ENCODE measurements at places on chromosomes 2 and 18. TPM values are rescaled to one million over a fixed set of nuclear protein-coding genes. Genes with fewer than 3 reads are reported as not detected.

The TOGARAM2 gene
- not detected for total RNA-seq

- H3K27me3 ChIP-seq, result peaks cover 11% of the 10 kb centered on the region
- no peak overlapping the region for H3K4me3 ChIP-seq
- DNase-seq, result no peak
- no peaks in the 10 kb centered on the region for H3K4me1 ChIP-seq
These were observed 10.3 kb downstream of the EDAR start for GRCh38 chr2:108978709-108979111.

GRCh38 chr18:77170890-77171410 is 38.4 kb upstream of the MBP start:
- no peak for DNase-seq
- peaks cover 8% of the 10 kb centered on the region for H3K4me1 ChIP-seq
- no peaks in the 10 kb centered on the region for H3K27me3 ChIP-seq
- H3K27ac ChIP-seq, result no peak overlapping the region
- no peak overlapping the region for H3K4me3 ChIP-seq

DNA sequence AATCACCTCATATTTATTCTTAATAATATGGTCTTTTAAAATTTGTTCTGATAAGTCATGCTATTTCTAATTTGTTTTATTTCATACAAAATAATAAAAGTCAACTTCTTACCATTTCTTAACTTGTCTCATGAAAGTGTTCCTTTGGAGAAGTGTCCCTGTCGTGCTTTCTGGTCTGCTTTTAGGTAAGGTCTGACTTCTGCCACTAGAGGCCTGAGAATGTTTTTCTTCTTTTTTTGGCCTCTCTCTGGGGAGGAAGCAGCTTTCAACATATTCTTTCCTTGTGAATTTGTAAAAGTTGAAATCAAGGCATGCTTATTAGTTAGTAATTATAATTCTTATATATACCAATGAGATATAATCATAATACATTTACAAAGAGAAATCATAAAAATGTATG is 39.4 kb downstream of the MAP2 start:
- H3K27me3 ChIP-seq, result no peaks in the 10 kb centered on the region
- peaks cover 10% of the 10 kb centered on the region for H3K36me3 ChIP-seq
- H3K4me3 ChIP-seq, result no peak overlapping the region
- H3K4me1 ChIP-seq, result peaks cover 3% of the 10 kb centered on the region

DNA sequence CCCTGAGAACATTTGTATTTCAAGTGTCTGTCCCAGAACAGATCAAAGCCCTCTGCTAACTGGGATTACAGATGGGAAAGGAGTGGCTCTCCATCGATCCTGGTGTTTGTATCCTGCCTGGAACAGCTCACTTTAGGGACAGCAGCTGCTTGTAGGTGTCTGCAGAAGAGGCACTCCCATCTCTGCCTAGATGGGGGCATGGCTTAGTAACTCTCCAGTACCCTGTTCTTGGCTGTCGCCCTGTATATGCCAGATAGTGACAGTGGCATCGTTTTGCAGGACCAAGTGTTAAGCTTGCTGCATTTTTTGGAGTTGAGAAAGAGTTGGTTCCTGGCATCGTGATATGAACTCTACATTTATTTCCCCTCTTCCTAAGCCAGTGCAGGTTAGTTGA is 189.9 kb downstream of the SH3RF3 start:
- H3K27ac ChIP-seq, result no peak overlapping the region
- no peaks in the 10 kb centered on the region for H3K27me3 ChIP-seq
- DNase-seq, result no peak
- peaks cover 24% of the 10 kb centered on the region for H3K4me1 ChIP-seq
- H3K36me3 ChIP-seq, result no peaks in the 10 kb centered on the region
- H3K4me3 ChIP-seq, result no peak overlapping the region

DNA sequence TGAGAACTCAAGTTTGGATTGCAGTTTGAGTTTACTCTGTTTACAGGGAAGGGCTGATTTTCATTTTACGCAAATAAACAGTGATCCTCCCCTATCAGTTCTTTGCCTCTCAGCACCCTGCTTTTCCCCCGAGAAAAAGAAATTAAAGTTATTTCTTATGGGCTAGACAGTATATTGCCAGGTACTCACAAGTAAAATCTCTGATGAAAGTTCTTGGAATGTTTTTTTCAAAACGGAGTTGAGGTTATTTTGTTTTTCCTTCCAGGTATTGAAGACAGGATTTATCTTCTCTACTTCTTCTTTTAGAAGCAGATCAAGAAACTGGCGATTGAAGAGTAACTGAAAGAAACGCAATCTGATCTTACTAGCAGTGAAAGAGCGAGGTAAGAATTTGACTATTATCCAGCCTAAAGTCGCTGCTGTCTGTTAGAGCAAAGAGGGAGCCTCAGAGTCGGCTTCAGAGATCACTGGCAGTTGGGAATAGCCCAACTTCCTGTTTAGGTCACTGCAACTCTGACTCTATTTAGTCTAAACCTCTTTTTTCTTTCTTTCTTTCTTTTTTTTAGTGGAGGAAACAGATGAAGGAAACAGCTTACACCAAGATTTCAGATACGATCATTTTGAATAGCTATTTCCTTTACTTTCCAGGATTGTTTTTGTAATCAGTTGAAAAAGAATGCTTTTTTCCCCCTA is at the start of gene TFPI:
Gene TFPI (minus strand): TSS at position 425 of the 693 bp plus-strand sequence. CDS start 50,667 bp downstream, outside the sequence.
- H3K36me3 ChIP-seq, result peaks cover 3% of the 10 kb centered on the region
- H3K27ac ChIP-seq, result peak within 1 kb of the TSS; percentile 93
- H3K4me1 ChIP-seq, result peaks cover 17% of the 10 kb centered on the region
- no peak for DNase-seq
- H3K27me3 ChIP-seq, result no peaks in the 10 kb centered on the region

GRCh38 chr18:13371689-13372418 is 153.3 kb downstream of the LDLRAD4 start:
- no peak for DNase-seq
- H3K36me3 ChIP-seq, result no peaks in the 10 kb centered on the region
- no peak overlapping the region for H3K27ac ChIP-seq
- peaks cover 7% of the 10 kb centered on the region for H3K4me1 ChIP-seq
- peaks cover under 1% of the 10 kb centered on the region for H3K27me3 ChIP-seq

The PLEKHH2 gene
- 2.1 TPM for total RNA-seq

- no peaks in the 10 kb centered on the region for H3K36me3 ChIP-seq
- H3K4me3 ChIP-seq, result no peak overlapping the region
- no peaks in the 10 kb centered on the region for H3K27me3 ChIP-seq
- H3K4me1 ChIP-seq, result no peaks in the 10 kb centered on the region
These were observed 122.3 kb downstream of the PLCL1 start for GRCh38 chr2:197926673-197927072.

The HOXD9 gene
- not detected for total RNA-seq

The TUBB8B gene
- total RNA-seq, result not detected

DNA sequence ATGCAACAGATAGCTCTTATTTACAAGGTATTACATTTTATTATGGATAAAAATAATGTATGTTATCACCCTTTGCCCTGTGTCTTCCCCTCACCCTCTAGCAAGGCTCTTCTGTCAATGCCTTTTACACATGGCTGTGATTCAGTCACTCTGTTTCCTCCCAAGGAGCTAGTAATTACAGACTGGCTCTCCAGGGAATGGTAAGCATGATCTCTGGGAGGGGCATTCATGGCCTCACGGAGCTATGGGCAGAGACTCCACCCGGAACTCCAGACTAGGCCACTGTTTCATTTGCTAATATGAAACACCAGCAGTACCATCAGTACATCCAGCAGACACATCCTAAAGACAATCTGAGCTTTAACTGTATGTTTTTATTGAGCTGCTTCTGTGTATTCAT is 410.9 kb upstream of the CYRIA start:
- peaks cover 7% of the 10 kb centered on the region for H3K36me3 ChIP-seq
- no peak for DNase-seq
- H3K4me3 ChIP-seq, result no peak overlapping the region
- H3K27ac ChIP-seq, result no peak overlapping the region

DNA sequence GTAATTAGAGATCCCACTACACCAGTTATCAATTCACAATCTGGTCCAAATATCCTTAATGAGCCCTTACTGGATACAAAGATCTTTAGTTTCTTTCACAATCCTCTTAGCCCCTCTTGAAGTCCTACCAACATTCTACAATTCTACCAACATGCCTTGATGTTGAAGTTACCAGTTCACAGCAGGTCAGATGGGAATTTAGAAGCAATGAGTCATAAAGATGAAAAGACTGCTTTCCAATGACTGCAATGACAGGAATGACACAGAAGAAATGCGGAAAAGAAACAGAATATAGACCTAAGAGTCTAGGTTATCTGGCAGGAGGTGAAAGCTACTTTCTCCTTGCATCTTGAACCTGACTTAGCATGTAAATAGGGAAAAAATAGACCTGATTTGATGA is 24.5 kb downstream of the RTTN start:
- no peak overlapping the region for H3K27ac ChIP-seq
- DNase-seq, result no peak
- no peaks in the 10 kb centered on the region for H3K4me1 ChIP-seq
- no peaks in the 10 kb centered on the region for H3K27me3 ChIP-seq
- H3K4me3 ChIP-seq, result no peak overlapping the region
- H3K36me3 ChIP-seq, result peaks cover 17% of the 10 kb centered on the region

DNA sequence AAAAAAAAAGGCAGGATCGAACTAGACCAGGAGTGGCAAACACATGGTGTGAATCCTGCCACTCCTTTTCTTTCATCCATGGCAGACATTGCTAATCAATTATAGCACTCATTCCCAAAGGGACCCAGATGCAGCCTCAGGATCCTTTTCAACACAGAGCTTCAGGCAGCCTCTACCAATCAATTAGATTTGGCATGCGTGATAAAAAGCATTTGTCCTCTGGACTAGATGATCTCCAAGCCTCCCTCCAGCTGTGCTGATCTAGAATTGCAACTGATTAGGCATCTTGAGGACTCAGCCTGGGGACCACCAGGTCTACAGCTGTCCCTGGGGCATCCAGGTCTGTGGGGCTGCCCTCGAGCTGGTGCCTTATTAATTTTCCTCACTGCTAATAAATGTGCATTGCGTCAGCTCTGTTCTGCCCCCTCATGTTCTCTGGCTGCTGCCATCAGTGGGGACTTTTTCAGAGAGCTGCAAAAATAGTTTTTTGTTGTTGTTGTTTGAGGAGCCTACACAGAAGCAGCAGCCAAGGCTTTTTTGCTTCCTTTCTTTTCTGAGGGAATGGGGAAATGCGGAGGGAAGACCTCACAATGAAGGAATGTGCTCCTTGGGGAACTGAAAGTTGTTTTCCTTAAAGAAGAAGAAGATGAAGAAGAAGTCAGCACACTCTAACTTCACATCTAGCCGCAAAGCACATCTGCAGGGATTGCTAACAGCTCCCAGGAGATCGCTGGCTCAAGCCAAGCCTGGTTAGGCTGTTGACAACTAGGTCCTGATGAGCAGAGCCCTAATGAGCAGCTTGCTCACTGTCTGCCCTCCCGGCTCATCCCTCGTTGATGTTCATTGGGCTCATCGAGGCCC is 8.8 kb upstream of the ATOH8 start:
- H3K4me1 ChIP-seq, result peaks cover 50% of the 10 kb centered on the region
- H3K27ac ChIP-seq, result no peak overlapping the region
- peaks cover 9% of the 10 kb centered on the region for H3K27me3 ChIP-seq
- no peak for DNase-seq
- H3K36me3 ChIP-seq, result no peaks in the 10 kb centered on the region

The MALL gene
- total RNA-seq, result 0.79 TPM

The VWC2L gene
- total RNA-seq, result 0.23 TPM

DNA sequence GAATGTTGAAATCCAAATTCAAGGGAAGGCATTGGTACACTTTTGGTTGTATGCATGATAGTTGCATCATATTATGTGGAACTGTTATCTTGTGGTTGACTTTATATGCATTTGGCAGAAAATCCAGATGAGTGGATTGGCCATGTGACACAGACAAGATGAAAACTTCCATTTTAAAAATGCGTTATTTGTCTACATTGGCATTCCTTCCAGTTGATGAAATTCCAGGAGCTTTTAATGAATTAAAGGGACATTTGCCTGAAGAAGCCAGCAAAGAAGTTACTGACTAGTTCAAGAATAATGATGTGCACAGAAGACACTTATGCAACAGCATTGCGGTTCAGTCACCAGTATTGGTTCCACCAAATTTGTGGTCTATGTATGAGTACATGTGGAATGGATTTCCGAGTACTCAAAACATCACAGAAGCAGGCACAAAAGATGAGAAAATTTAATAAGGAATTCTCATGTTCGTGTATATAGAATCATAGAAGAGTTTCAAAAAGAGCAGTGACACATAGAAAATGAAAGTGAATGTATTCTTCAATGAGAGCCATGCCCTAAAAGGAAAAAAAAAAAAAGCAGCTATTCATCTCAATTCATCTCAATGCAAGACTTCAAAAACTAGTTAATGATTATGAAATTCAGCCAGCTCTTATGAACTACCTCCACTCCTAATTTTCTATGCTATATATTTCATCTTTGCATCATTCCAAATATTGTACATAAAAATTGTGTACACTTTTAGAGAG is 232.1 kb downstream of the RBM43 start:
- H3K27me3 ChIP-seq, result no peaks in the 10 kb centered on the region
- H3K4me1 ChIP-seq, result no peaks in the 10 kb centered on the region
- H3K36me3 ChIP-seq, result peaks cover 7% of the 10 kb centered on the region
- DNase-seq, result no peak
- no peak overlapping the region for H3K27ac ChIP-seq
- no peak overlapping the region for H3K4me3 ChIP-seq

DNA sequence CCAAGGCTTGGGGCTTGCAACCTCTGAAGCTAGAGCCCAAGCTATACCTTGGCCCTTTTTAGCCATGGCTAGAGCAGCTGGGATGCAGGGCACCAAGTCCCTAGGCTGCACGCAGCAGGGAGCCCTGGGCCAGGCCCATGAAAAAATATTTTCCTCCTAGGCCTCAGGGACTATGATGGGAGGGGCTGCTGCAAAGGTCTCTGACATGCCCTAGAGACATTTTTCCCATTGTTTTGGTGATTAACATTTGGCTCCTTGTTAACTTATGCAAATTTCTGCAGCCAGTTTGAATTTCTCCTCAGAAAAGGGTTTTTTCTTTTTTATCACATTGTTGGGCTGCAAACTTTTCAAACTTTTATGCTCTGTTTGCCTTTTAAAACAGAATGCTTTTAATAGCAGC is 56.9 kb upstream of the LHCGR start:
- no peaks in the 10 kb centered on the region for H3K4me1 ChIP-seq
- no peaks in the 10 kb centered on the region for H3K27me3 ChIP-seq
- no peaks in the 10 kb centered on the region for H3K36me3 ChIP-seq
- no peak overlapping the region for H3K27ac ChIP-seq
- no peak overlapping the region for H3K4me3 ChIP-seq

DNA sequence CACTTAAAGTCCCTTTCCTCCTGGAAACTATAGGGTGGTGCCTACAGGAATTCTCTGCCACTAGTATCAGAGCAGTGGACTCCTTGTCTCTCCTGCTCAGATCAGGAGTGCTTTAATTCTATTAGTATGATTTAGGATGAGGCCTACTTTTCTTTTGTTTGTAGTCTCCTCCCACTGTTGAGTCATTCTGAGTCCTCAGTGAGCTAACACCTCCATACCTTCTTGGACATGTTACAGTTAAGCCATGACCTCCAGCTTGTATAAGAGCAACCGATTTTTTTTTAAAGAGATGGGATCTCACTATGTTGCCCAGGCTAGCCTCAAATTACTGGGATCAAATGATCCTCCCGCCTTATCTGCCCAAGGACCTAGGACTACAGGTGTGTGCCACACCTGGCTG is 48.7 kb upstream of the OTOF start:
- H3K27ac ChIP-seq, result no peak overlapping the region
- peaks cover 2% of the 10 kb centered on the region for H3K27me3 ChIP-seq
- no peaks in the 10 kb centered on the region for H3K36me3 ChIP-seq
- no peak overlapping the region for H3K4me3 ChIP-seq
- no peak for DNase-seq

Data from neural crest cell (in vitro differentiated cells).